ENCODE measurements at places on chromosomes 2 and 18. TPM values are rescaled to one million over a fixed set of nuclear protein-coding genes. Genes with fewer than 3 reads are reported as not detected.

SAG gene
- total RNA-seq: not detected

ADAM23 gene
- 0.05 TPM for total RNA-seq

MYL1 gene
- not detected for total RNA-seq

FHOD3 gene
- not detected for total RNA-seq

UGT1A4 gene
- total RNA-seq: not detected

CXXC1 gene
- 102 TPM for total RNA-seq

KRTCAP3 gene
- 4.6 TPM for total RNA-seq

LRRTM1 gene
- total RNA-seq: not detected

ALKAL2 gene
- 0.28 TPM for total RNA-seq

OTOS gene
- total RNA-seq: not detected

SERPINB2 gene
- not detected for total RNA-seq

MAP4K3 gene
- total RNA-seq: 12.9 TPM

CFAP210 gene
- not detected for total RNA-seq

CFAP65 gene
- not detected for total RNA-seq

FASTKD1 gene
- total RNA-seq: 55.2 TPM

DES gene
- not detected for total RNA-seq

HOXD13 gene
- not detected for total RNA-seq

PPP4R1 gene
- 52.8 TPM for total RNA-seq

KCNJ13 gene
- not detected for total RNA-seq

IL1R1 gene
- 1.7 TPM for total RNA-seq

SH2D6 gene
- total RNA-seq: 0.96 TPM

BMP10 gene
- total RNA-seq: not detected

UPP2 gene
- total RNA-seq: not detected

SOWAHC gene
- total RNA-seq: 0.26 TPM

ROCK2 gene
- 24.4 TPM for total RNA-seq

REG1B gene
- total RNA-seq: not detected

CIB4 gene
- total RNA-seq: not detected

SLC23A3 gene
- 1.8 TPM for total RNA-seq

PSMA8 gene
- 0.93 TPM for total RNA-seq

DSG1 gene
- total RNA-seq: not detected

MAPK4 gene
- total RNA-seq: not detected

CREG2 gene
- total RNA-seq: not detected

SLC14A1 gene
- total RNA-seq: 0.86 TPM

DOK6 gene
- not detected for total RNA-seq

CNGA3 gene
- not detected for total RNA-seq

CROCC2 gene
- total RNA-seq: not detected

SATB2 gene
- total RNA-seq: 0.07 TPM

ALPP gene
- not detected for total RNA-seq

CCL20 gene
- total RNA-seq: 4.4 TPM

GRHL1 gene
- 1.2 TPM for total RNA-seq

TPO gene
- not detected for total RNA-seq

ST3GAL5 gene
- 13.3 TPM for total RNA-seq

LINC00305 gene
- total RNA-seq: not detected

MROH2A gene
- total RNA-seq: not detected

PFN4 gene
- total RNA-seq: 0.47 TPM

TMEM18 gene
- 21.5 TPM for total RNA-seq

MYCN gene
- not detected for total RNA-seq

GALNT14 gene
- 0.33 TPM for total RNA-seq

HTR2B gene
- not detected for total RNA-seq

RBKS gene
- 1.4 TPM for total RNA-seq

FBXO15 gene
- 1.2 TPM for total RNA-seq

GPR45 gene
- total RNA-seq: not detected

DNAJC5G gene
- not detected for total RNA-seq

Measured in activated CD4-positive, alpha-beta T cell treated with anti-CD3 and anti-CD28 coated beads, Interleukin-2, amount 10 ng/mL, durations not matched to agents 24 days and 14 days (primary cell).